ENCODE measurements at places on chromosomes 1 and 21.

DNA sequence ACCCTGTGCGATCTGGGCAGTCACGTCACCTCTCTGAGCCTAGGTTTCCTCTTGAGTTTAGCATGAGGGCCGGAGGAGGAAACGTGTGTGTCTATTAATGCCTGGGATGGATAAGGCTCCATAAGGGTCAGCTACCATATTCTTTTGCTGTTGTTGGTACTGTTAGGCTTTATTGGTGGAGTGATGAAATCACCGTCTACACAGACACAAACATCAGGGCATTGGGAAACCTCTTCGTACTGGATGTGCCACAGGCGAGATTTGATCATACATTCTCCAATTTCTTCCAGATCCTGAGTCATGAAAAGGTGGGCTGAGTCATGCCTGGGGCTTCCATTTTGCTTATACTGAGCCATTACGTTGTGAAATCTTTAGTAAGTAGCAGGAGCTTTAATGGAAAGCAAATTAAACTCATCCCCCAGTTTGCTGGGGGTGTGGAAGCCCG is 24.9 kb upstream of the GRHL3 start:
- DNase-seq = no peak

GRCh38 chr1:22875841-22876240 is 96.8 kb downstream of the LACTBL1 start:
- no peak for DNase-seq

GRCh38 chr1:27451343-27451742 is 38.6 kb downstream of the WASF2 start:
- DNase-seq = no peak

DNA sequence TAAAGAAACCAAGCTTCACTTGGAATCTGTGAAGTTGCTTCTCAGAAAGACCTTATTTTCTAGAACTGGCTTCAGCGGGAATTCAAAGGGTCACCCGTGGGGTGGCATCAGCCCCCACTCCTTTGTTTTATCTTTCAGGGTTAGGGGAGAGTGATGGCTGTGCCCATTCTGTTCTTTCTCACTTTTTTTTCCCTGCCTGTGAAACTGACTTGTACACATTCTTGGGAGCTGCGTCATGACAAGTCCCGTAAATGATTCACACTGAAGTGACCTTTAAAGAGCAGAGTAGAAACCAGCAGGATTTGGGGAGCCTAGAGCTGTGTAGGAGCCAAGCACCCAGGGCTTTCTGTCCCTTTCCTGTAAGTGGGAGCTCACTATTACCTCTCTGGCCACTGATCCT is 43.8 kb downstream of the SLC44A3 start:
- no peak for DNase-seq

- no peak for DNase-seq
These were observed 252.3 kb downstream of the BRINP2 start for GRCh38 chr1:177423090-177423489.

GRCh38 chr1:29601021-29601420 is 364.7 kb downstream of the PTPRU start:
- DNase-seq = no peak

- no peak for DNase-seq
These were observed 6.8 kb downstream of the SEMA4A start for GRCh38 chr1:156160000-156160742.

DNA sequence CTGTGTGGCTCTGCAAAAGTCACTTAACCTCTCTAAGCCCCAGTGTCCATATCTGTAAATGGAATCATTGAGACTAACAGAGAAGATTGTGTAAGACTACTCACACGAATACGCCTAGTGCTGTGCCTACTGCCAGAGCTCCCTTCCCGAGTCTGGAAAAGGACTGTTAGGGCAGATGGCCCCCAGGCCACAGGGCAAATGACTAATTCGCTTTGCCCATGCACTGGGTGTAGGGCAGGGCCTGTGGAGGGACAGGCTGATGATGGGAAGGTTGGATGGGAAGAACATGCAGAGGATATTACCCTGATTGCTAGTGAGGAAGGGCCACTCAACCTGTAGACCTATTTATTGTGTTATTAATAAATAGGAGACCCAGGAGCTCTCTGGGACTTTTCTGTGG is 4.2 kb upstream of the GPR61 start:
- DNase-seq = no peak

- DNase-seq = no peak
These were observed 39.0 kb upstream of the MYSM1 start for GRCh38 chr1:58738876-58739275.

GRCh38 chr1:35557118-35557610 is at the start of gene KIAA0319L:
Gene KIAA0319L, minus strand, starts transcription at chr1:35557403. Its CDS starts 2,912 bp downstream, at chr1:35554491.
- DNase-seq = no peak

DNA sequence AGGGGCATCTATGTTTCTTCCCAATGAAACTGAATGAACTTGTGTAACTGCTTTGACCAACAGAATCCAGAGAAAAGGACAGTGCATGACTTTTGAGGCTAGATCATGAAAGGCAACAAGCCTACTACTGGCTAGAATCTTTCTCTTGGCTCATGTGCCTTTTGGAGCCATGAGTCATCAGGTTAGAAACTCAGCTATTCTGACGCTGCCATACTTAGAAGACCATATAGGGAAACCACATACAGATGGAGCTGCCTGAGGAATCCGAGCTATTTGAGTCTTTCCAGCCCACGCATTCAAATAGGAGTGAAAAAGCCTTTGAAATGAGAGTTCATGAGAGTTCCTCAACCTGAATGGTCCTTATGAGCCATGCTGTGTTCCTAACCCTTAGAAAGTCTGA is 738.5 kb upstream of the CHRM3 start:
- no peak for DNase-seq

GRCh38 chr1:212109728-212110127 is 74.2 kb downstream of the DTL start:
- no peak for DNase-seq

GRCh38 chr1:225522588-225523262 is 94.9 kb upstream of the LBR start:
- DNase-seq = no peak

- DNase-seq = no peak
These were observed 15.8 kb downstream of the SOD1 start for GRCh38 chr21:31675318-31675717.

GRCh38 chr1:28199328-28200233 is 23.1 kb upstream of the PTAFR start:
- DNase-seq = peak; percentile 12

GRCh38 chr1:32702599-32703478 is at the start of gene SYNC:
Gene SYNC, minus strand, starts transcription at chr1:32702770. Its CDS starts 110 bp downstream, at chr1:32702660.
- no peak for DNase-seq

Data from stimulated activated CD8-positive, alpha-beta memory T cell treated with anti-CD3 and anti-CD28 coated beads, Interleukin-4, amount 100 ng/mL, for 4 hours (primary cell).